RPMI8226 (cell line): ENCODE measurements at places on chromosomes 5 and 9.

- DNase-seq = no peak
Observed at GRCh38 chr5:107545486-107545885, 125.3 kb downstream of the EFNA5 start.

DNA sequence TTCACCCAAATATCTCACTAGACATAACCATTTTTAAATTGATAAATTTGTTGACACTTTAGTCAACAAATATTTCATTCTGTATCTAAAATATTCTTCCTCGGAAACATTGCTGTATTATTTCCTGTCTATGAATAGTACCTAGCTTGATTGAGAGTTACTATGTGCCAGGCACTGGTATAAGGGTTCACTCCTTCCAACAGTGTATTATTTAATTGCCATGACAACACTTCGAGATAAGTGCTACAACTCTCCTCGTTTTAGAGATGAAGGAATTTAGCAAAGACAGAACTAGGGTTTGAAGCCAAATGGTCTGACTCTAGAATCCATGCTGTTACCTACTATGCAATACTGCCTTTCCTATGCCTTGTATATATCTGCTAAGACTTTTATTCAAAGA lies 287.2 kb downstream of the YTHDC2 start:
- no peak for DNase-seq

GRCh38 chr9:15160673-15161072 lies 146.3 kb downstream of the TTC39B start:
- DNase-seq = no peak

DNA sequence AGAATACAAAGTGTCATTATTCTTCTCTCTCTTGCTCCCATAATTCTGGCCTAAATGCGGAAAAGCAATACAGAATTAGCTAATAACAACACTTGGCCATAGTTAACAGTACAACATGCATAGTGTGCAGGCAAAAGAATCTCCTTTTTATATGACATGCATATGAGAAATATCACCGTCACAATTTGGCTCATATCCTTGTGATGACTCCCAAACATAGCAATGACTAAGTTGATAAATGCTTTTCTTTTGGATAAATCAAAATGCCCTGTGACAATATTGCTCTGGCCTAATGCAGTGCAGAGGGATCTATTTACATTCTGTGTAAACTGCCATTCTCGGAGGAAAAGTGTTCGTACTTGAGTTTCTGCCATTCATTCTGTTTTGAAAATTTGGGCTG lies 121.9 kb upstream of the GHR start:
- no peak for DNase-seq

DNA sequence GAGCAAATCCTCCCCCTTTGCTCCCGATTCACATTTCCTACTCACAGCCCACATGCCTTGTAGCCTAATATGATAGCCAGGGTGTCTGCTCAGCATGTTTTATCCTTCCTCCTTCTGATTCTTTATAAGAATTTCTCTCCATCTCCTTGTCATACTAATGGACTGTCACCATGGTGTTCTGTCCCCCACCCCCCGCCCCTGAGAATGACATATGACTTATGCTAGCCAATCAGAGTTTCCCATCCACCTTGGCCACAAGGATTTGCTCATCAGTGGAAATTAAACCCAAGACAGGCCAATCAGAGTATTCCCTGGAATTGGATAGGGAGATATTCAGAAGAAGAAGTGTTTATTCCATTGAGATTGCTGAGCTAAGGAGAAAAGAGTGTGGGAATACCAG lies 16.0 kb downstream of the ABLIM3 start:
- no peak for DNase-seq
